ENCODE measurements at places on chromosomes 7 and 10. TPM values are rescaled to one million over a fixed set of nuclear protein-coding genes. Genes with fewer than 3 reads are reported as not detected.

ANXA8 gene
- polyA plus RNA-seq, result 3.0 TPM

CUBN gene
- polyA plus RNA-seq, result 3.5 TPM

MRC1 gene
- 26.6 TPM for polyA plus RNA-seq

VGF gene
- polyA plus RNA-seq, result 0.04 TPM

FOXI2 gene
- 0.35 TPM for polyA plus RNA-seq

CCDC3 gene
- 190 TPM for polyA plus RNA-seq

WEE2 gene
- polyA plus RNA-seq, result not detected

TFAM gene
- 12.0 TPM for polyA plus RNA-seq

LIPM gene
- not detected for polyA plus RNA-seq

KAZALD1 gene
- polyA plus RNA-seq, result 0.46 TPM

RHOBTB1 gene
- 12.0 TPM for polyA plus RNA-seq

TMEM176A gene
- polyA plus RNA-seq, result 92.7 TPM

TMEM196 gene
- polyA plus RNA-seq, result not detected

HABP2 gene
- polyA plus RNA-seq, result 0.25 TPM

LRRD1 gene
- 0.23 TPM for polyA plus RNA-seq

PRF1 gene
- polyA plus RNA-seq, result 0.58 TPM

ELOVL3 gene
- 0.08 TPM for polyA plus RNA-seq

C10orf67 gene
- polyA plus RNA-seq, result 0.25 TPM

NXPH1 gene
- polyA plus RNA-seq, result 0.05 TPM

GNGT1 gene
- polyA plus RNA-seq, result not detected

TRIL gene
- 3.2 TPM for polyA plus RNA-seq

BZW2 gene
- 23.2 TPM for polyA plus RNA-seq

ACTR1A gene
- 83.6 TPM for polyA plus RNA-seq

ZEB1 gene
- 11.0 TPM for polyA plus RNA-seq

AZGP1 gene
- 1.3 TPM for polyA plus RNA-seq

PTF1A gene
- not detected for polyA plus RNA-seq

IDI2 gene
- not detected for polyA plus RNA-seq

CFAP70 gene
- polyA plus RNA-seq, result 1.8 TPM

SVOPL gene
- polyA plus RNA-seq, result 1.3 TPM

OPN1SW gene
- not detected for polyA plus RNA-seq

HOXA6 gene
- polyA plus RNA-seq, result 0.29 TPM

ADRB1 gene
- 0.13 TPM for polyA plus RNA-seq

CUTC gene
- polyA plus RNA-seq, result 16.4 TPM

CDHR3 gene
- polyA plus RNA-seq, result 3.5 TPM

All from ovary (tissue), 10 donors.